Activated naive CD4-positive, alpha-beta T cell treated with anti-CD3 and anti-CD28 coated beads for 36 hours (primary cell): ENCODE measurements at places on chromosomes 2 and 18.

GRCh38 chr2:80311304-80311703 is 6.8 kb upstream of the LRRTM1 start:
- no peaks in the 10 kb centered on the region for H3K36me3 ChIP-seq
- no peak overlapping the region for H3K4me3 ChIP-seq
- DNase-seq: no peak
- H3K27ac ChIP-seq: no peak overlapping the region

DNA sequence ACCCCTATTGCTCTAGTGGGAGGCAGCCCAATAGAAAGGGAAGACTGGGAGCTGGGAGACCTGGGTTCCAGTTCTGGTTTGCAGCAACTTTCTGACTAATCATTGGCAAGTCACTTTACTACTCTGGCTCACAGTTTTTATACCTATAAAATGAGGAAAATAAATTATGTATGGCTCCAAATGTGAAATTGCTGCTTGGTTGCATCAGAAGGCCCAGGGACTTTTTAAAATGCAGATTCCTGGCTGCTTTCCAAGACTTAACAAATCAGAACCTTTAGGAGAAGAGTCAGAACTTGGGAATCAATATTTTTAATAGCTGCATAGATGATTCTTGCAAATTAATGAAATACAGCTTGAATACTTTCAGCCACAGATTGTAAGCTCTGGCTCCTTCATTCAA is 943.9 kb downstream of the EPHA4 start:
- no peak overlapping the region for H3K27ac ChIP-seq
- H3K4me3 ChIP-seq: no peak overlapping the region
- H3K27me3 ChIP-seq: no peaks in the 10 kb centered on the region
- DNase-seq: no peak

DNA sequence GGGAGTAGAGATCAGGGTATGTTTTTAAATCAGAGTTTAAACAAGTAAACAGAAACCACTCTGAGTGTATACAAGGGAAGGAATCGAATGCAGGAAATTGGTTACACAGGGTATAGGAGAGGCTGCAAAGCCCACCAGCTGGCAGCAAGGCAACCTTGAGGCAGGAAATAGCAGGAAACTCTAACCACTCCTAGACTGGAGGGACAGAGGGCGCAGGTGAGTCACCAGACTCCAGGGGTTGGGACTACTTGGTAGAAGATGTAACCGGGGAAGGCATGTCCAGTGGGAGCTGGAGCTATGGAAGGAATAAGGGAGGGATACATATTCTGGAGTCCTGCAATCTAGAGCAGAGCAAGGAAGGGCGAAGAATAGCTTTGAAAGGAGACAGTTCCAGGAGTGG is 152.3 kb downstream of the MEIS1 start:
- no peak overlapping the region for H3K27ac ChIP-seq
- H3K36me3 ChIP-seq: no peaks in the 10 kb centered on the region
- DNase-seq: no peak
- H3K4me1 ChIP-seq: no peaks in the 10 kb centered on the region
- H3K27me3 ChIP-seq: peaks cover 6% of the 10 kb centered on the region

- H3K27me3 ChIP-seq: no peaks in the 10 kb centered on the region
- peaks cover 24% of the 10 kb centered on the region for H3K4me1 ChIP-seq
- H3K27ac ChIP-seq: no peak overlapping the region
- no peak for DNase-seq
- no peaks in the 10 kb centered on the region for H3K36me3 ChIP-seq
Measured at GRCh38 chr2:30287190-30287840, 56.0 kb downstream of the LBH start.

DNA sequence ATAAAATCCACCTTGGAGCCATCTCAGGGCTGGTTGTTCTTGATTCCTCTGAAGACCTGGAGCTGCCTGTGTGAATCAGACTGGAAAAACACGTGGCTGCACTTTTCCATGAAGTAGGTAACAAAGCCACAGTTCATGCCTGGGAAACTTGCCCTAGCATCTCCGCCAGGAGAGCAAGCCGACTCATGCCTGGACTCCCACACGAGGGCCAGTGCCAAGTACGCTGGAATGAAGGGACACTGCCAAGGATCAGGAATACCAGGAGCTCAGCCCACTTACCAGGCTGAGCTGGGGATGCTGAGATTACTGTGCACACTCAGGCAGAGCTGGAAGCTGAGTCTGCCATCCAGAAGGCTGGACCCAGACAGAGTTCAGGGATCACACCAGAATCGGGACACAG is 10.9 kb upstream of the FHL2 start:
- H3K27ac ChIP-seq: no peak overlapping the region
- H3K27me3 ChIP-seq: peaks cover 19% of the 10 kb centered on the region
- H3K36me3 ChIP-seq: no peaks in the 10 kb centered on the region
- H3K4me3 ChIP-seq: no peak overlapping the region

DNA sequence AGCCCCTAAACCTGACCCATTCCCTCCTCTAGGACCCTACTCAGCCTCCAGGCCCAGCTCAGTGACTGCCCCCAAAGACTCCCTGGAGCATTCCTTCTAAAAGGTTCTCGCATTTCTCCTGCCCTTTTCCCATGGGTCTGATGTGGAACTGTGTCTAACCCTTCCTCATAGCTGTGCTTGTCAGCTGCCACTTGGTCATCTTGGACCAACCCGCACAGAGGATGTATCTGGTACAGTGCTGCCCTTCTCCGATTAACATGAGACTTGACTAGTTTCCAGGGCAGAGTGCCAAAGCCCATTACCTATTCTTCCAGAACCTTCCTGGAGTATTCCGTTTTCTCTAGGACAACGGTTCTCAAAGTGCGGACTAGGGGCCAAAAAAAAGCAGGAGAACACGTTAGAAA is 518 bp upstream of the NFU1 start:
- H3K27ac ChIP-seq: peak overlapping the region; percentile 94
- no peaks in the 10 kb centered on the region for H3K27me3 ChIP-seq
- peaks cover 29% of the 10 kb centered on the region for H3K4me1 ChIP-seq
- H3K4me3 ChIP-seq: peak overlapping the region; percentile 95
- no peaks in the 10 kb centered on the region for H3K36me3 ChIP-seq
